Activated B cell treated with CpG ODN at 0.5 μM for 24 hours (primary cell): ENCODE measurements at places on chromosomes 1 and 21. TPM values are rescaled to one million over a fixed set of nuclear protein-coding genes. Genes with fewer than 3 reads are reported as not detected.

CD2 gene
- 0.35 and 0.37 TPM in 2 replicates for total RNA-seq

KCNJ10 gene
- not detected in 2 replicates for total RNA-seq

- H3K36me3 ChIP-seq = no peaks in the 10 kb centered on the region
- no peak for DNase-seq
- H3K4me3 ChIP-seq = no peak overlapping the region
- H3K4me1 ChIP-seq = peaks cover 2% of the 10 kb centered on the region
- no peak overlapping the region for H3K27ac ChIP-seq
These were observed 29.2 kb downstream of the DNASE2B start for GRCh38 chr1:84427250-84428188.

DNA sequence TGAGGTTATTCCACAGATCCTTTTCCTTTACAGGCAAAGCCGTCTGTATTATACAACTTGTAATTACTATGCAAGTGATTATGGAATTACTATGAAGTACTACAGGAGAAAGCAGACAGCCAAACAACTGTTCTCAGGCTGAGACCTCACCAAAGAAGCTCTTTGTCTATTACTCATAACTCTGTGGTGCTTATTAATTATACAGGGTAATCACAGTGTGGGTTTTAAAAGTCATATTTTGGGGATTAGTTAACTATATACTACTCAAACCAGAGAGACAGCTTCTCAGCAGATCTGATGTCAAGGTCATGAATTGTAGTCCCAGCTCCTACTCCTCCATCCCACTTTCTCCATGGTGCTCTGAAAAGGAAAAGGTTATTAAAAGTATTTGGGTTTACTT is 49.6 kb downstream of the CTTNBP2NL start:
- peaks cover 3% of the 10 kb centered on the region for H3K27me3 ChIP-seq
- no peak overlapping the region for H3K27ac ChIP-seq
- DNase-seq = no peak
- H3K36me3 ChIP-seq = peaks cover 3% of the 10 kb centered on the region
- H3K4me3 ChIP-seq = no peak overlapping the region

- H3K27me3 ChIP-seq = no peaks in the 10 kb centered on the region
- DNase-seq = no peak
- peaks cover 42% of the 10 kb centered on the region for H3K4me1 ChIP-seq
- peaks cover 8% of the 10 kb centered on the region for H3K36me3 ChIP-seq
- H3K27ac ChIP-seq = no peak overlapping the region
These were observed 38.3 kb downstream of the SKI start for GRCh38 chr1:2266301-2266975.

- no peak overlapping the region for H3K27ac ChIP-seq
- no peak overlapping the region for H3K4me3 ChIP-seq
- H3K4me1 ChIP-seq = no peaks in the 10 kb centered on the region
- no peaks in the 10 kb centered on the region for H3K27me3 ChIP-seq
- no peaks in the 10 kb centered on the region for H3K36me3 ChIP-seq
These were observed 56.4 kb upstream of the SIPA1L2 start for GRCh38 chr1:232686346-232686745.

- no peak for DNase-seq
- H3K36me3 ChIP-seq = no peaks in the 10 kb centered on the region
- no peak overlapping the region for H3K27ac ChIP-seq
- peaks cover 21% of the 10 kb centered on the region for H3K4me1 ChIP-seq
- H3K27me3 ChIP-seq = peaks cover 51% of the 10 kb centered on the region
These were observed 3.1 kb downstream of the SIM2 start for GRCh38 chr21:36701756-36702621.

- no peak for DNase-seq
- no peaks in the 10 kb centered on the region for H3K27me3 ChIP-seq
- H3K4me3 ChIP-seq = no peak overlapping the region
- H3K36me3 ChIP-seq = peaks cover 66% of the 10 kb centered on the region
- H3K4me1 ChIP-seq = no peaks in the 10 kb centered on the region
- H3K27ac ChIP-seq = no peak overlapping the region
These were observed 33.8 kb downstream of the USP48 start for GRCh38 chr1:21749109-21749508.

DNA sequence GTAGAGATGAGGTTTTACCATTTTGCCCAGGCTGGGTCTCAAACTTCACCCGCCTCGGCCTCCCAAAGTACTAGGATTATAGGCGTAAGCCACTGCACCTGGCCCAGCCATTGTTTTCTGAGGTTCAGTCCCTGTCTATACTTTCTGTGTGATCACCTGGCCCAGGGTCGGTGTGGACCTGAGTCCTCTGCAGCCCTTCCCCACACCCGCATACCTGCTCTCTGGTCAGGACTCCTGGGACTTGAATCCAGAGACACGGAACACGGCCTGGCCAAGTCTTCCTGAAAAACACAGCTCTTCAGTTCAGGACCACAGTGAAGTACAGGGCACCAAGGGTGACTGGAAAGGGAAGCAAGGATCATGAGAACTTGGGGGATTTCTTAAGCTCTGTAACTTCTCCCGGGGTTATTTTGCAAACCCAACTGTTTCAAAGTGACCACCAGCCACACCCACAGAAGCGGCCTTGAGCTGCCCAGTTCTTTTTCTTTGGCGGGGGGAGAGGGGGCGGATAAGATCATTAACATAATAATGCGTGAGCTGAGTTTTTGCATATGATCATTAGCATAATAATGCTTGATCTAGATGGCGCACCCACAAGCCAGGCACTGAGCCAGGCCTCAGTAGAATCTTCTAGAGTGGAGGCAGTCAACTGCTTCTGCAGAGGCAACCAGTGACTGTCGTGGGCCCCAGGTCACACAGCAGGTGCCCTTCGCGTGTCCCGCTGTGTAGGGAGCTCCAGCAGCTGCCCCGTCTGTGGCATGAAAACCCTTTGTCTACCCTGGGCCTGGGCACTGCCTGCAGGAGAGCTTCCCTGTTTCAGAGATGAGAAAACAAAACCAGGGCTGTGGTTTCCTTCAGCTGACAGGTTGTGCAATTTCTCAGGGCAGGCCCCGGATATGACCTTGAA is 1.7 kb upstream of the NADK start:
- H3K27me3 ChIP-seq = no peaks in the 10 kb centered on the region
- H3K4me1 ChIP-seq = peaks cover 74% of the 10 kb centered on the region
- peak overlapping the region; percentile 79 for H3K4me3 ChIP-seq
- peaks cover 20% of the 10 kb centered on the region for H3K36me3 ChIP-seq
- H3K27ac ChIP-seq = peak overlapping the region; percentile 95

- H3K27ac ChIP-seq = no peak overlapping the region
- H3K36me3 ChIP-seq = no peaks in the 10 kb centered on the region
- DNase-seq = no peak
- peaks cover 5% of the 10 kb centered on the region for H3K27me3 ChIP-seq
These were observed 107.9 kb upstream of the DYNLT5 start for GRCh38 chr1:66644331-66644730.

- peaks cover 11% of the 10 kb centered on the region for H3K4me1 ChIP-seq
- DNase-seq = no peak
- H3K27ac ChIP-seq = no peak overlapping the region
- no peaks in the 10 kb centered on the region for H3K27me3 ChIP-seq
- H3K4me3 ChIP-seq = no peak overlapping the region
These were observed 112.7 kb downstream of the FGGY start for GRCh38 chr1:59409549-59409948.

- H3K4me1 ChIP-seq = no peaks in the 10 kb centered on the region
- H3K4me3 ChIP-seq = no peak overlapping the region
- no peak overlapping the region for H3K27ac ChIP-seq
These were observed 544.8 kb downstream of the NUF2 start for GRCh38 chr1:163866564-163866963.

- no peak for DNase-seq
- H3K4me1 ChIP-seq = no peaks in the 10 kb centered on the region
- H3K27ac ChIP-seq = no peak overlapping the region
- H3K36me3 ChIP-seq = no peaks in the 10 kb centered on the region
- no peak overlapping the region for H3K4me3 ChIP-seq
These were observed 121.8 kb upstream of the ERG start for GRCh38 chr21:38619992-38620479.

DNA sequence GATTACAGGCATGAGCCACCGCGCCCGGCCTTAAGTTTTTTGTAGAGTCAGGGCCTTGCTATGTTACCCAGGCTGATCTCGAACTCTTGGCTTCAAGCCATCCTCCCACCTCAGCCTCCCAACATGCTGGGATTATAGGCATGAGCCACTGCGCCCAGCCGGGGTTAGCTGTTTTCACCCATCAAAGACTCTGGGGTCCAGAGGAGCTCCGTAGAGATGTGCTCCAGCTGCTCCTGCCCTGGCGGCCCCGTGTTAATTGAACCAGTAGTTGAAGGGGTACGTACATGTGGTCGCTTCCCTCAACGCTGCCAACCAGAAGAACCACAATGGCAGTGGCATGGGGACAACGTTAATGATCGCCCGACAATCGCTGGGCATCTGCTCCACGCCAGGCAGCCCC is 72.0 kb downstream of the NPHP4 start:
- peaks cover 4% of the 10 kb centered on the region for H3K4me1 ChIP-seq
- peaks cover 2% of the 10 kb centered on the region for H3K36me3 ChIP-seq
- H3K27ac ChIP-seq = no peak overlapping the region
- DNase-seq = no peak
- no peaks in the 10 kb centered on the region for H3K27me3 ChIP-seq

DNA sequence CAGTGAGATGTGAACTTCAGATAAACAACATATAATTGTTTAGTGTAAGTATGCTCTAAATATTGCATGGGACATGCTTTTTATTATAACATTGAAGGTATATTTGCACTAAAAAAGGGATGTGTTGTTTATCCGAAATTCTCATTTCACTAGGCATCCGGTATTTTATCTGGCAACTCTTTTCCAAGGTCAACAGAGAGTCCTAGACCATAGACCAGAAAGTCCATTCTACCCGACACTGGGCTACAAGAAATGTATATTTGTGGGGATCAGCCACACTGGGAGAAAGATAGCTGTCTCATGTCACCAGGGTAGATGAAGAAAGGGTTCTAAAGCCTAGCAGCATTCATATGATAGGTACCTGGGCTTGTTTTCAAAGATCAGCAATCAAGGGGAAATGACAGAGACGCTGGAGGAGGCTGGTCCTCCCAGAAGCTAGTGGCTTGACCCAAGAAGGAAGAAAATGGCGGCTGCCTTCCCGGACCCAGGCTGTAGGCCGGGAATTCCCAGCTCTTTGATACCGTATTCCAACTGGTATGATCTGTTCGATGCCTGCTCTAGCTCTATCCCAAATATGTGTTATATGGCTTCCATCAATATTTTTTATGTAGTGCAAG is 161.1 kb upstream of the IRF2BP2 start:
- no peak for DNase-seq
- peaks cover 62% of the 10 kb centered on the region for H3K4me1 ChIP-seq
- peak overlapping the region; percentile 96 for H3K27ac ChIP-seq
- no peaks in the 10 kb centered on the region for H3K27me3 ChIP-seq

GRCh38 chr21:25563361-25564116 is 43.7 kb downstream of the MRPL39 start:
- peak overlapping the region; percentile 92 for H3K4me3 ChIP-seq
- H3K4me1 ChIP-seq = peaks cover 76% of the 10 kb centered on the region
- H3K27me3 ChIP-seq = no peaks in the 10 kb centered on the region
- H3K27ac ChIP-seq = peak overlapping the region; percentile 95
- DNase-seq = no peak
- H3K36me3 ChIP-seq = peaks cover 67% of the 10 kb centered on the region

DNA sequence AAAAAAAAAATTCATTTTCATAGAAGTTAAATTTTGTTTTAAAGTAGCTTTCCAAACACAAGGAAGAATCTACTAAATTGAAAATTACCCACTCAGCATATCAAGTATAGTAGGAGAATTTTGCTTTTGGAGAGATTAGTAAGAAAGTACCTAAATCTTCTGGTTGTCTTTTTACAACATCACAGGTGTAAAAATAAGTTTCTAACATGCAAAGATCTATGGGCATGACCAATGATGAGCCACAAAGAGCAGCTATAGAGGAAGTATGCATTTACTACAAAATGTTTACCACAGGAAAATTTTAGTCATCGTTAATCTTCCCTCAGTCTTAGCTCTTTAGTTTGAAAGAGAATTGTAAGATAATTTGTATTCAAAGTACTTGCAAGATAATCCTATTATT is 28.1 kb downstream of the ANGPTL3 start:
- peaks cover 11% of the 10 kb centered on the region for H3K36me3 ChIP-seq
- H3K27me3 ChIP-seq = no peaks in the 10 kb centered on the region
- H3K4me1 ChIP-seq = peaks cover 18% of the 10 kb centered on the region
- no peak overlapping the region for H3K4me3 ChIP-seq

- peaks cover 7% of the 10 kb centered on the region for H3K4me1 ChIP-seq
- no peaks in the 10 kb centered on the region for H3K36me3 ChIP-seq
- H3K27ac ChIP-seq = no peak overlapping the region
- H3K4me3 ChIP-seq = no peak overlapping the region
- no peak for DNase-seq
- H3K27me3 ChIP-seq = peaks cover 7% of the 10 kb centered on the region
These were observed 111.9 kb downstream of the PTPN14 start for GRCh38 chr1:214439352-214440119.

DNA sequence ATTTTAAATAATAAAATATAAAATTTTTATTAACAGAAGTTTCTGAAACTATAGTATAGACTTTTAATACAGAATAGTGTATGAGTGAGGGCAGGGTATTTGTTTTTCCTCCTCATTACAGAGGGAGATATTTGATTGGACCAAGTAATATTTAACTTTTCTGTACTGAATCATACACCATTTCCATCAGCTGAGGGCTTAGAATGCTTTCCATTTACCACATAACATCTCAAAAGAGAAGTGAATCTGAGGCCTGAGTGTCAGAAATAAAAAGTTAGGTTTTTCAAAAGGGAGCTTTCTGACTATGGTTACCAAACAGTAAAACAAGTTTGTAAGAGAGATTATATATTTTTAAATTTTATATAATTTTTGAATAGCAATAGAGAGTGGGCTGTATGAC is 29.5 kb downstream of the TLCD4 start:
- no peak overlapping the region for H3K4me3 ChIP-seq
- no peaks in the 10 kb centered on the region for H3K36me3 ChIP-seq
- no peaks in the 10 kb centered on the region for H3K27me3 ChIP-seq
- peaks cover 15% of the 10 kb centered on the region for H3K4me1 ChIP-seq
- H3K27ac ChIP-seq = no peak overlapping the region
